Activated CD8-positive, alpha-beta memory T cell treated with anti-CD3 and anti-CD28 coated beads for 1 hour (primary cell): ENCODE measurements at places on chromosomes 7 and 10.

DNA sequence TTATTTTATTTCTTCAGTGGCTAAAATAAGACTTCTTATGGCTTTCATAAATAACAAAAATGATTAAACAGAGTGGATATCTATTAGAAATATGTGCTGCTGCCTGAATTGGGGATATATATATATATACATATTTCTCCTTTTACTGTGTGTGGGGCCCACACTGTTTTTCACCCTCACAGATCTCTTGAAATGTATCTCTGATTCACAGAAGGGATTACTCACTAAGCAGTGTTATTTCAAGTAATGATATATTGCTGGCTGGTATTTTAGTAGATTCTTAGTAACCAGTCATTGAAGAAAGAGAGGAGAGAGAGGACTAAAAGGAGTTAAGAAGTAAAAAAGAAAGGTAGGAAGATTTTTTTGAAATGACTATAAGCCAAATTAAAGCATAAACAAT lies 308.6 kb upstream of the NRP1 start:
- DNase-seq: no peak

DNA sequence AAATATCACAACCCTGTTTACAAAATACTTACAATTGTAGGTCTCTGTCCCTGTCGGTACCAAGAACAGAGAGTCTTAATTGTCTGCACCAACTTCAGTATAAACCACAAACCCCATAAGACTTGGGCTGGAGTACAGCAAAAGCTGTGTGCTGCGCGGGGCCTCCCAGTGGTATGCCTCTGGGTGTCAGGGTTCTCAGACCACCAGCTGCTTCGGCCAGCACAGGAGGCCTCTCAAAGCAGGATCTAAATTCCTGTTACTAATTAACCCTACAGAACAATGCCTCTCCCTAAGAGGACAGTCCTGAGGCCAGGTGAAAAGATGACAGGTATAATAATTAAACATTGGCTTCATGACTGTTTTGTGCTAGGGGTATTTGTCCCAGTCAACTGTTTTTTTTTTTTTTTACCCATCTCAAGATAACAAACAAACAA lies 957 bp upstream of the SVIL start:
- DNase-seq: no peak

- DNase-seq: no peak
These were observed 601.9 kb upstream of the GALNT17 start for GRCh38 chr7:70529914-70530585.

GRCh38 chr10:100114460-100114859 lies 32.8 kb upstream of the CPN1 start:
- DNase-seq: no peak

DNA sequence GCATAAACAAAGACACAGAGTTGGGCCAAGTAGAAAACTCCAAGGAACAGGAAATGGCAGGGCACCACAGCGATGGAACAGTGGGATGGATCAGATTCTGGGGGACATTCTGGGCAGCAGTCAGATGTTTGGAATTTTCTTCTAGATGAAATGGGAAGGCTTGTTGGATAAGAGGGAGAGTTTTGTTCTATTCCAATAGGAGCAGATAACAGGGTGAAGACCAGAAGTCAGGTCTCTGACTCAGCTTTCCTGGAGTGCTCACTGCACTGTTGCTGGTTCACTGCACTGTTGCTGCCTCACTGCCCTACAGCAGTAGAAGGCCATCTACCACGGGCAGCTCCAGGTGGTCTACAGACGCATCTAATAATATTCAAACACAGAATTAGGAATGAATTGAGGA lies 135.6 kb downstream of the ATE1 start:
- no peak for DNase-seq

DNA sequence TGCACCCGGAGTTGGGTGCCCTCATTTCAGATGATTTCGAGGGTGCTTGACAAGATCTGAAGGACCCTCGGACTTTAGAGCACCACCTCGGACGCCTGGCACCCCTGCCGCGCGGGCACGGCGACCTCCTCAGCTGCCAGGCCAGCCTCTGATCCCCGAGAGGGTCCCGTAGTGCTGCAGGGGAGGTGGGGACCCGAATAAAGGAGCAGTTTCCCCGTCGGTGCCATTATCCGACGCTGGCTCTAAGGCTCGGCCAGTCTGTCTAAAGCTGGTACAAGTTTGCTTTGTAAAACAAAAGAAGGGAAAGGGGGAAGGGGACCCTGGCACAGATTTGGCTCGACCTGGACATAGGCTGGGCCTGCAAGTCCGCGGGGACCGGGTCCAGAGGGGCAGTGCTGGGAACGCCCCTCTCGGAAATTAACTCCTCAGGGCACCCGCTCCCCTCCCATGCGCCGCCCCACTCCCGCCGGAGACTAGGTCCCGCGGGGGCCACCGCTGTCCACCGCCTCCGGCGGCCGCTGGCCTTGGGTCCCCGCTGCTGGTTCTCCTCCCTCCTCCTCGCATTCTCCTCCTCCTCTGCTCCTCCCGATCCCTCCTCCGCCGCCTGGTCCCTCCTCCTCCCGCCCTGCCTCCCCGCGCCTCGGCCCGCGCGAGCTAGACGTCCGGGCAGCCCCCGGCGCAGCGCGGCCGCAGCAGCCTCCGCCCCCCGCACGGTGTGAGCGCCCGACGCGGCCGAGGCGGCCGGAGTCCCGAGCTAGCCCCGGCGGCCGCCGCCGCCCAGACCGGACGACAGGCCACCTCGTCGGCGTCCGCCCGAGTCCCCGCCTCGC lies at the start of gene EGFR:
Gene EGFR, plus strand, starts transcription at position 657 of the 830 bp plus-strand sequence. CDS start 261 bp downstream, outside the sequence.
- DNase-seq: no peak

GRCh38 chr7:156118248-156118645 lies 306.0 kb upstream of the SHH start:
- no peak for DNase-seq

DNA sequence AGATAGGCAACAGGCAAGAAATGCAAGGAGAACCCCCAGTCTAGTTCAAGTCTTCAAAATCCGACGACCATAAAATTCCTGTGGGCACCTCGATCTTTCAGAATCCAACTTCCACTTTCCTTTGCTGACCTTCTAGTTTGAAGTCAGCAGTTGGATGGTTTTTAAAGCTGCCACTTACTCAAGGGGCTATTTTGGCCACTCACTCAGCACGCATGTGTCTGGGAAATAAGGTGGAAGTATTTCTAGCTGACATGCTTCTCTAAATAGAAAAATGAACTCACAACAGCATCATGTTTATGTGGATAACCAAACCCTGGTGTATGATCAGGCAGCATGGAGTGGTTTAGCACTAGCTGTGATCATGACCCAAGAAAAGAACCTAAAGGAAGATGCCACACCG lies at the start of gene NRAP:
Gene NRAP, minus strand, starts transcription at position 134 of the 400 bp plus-strand sequence. CDS start 159 bp downstream, outside the sequence.
- DNase-seq: no peak

GRCh38 chr7:34652809-34653208 lies 5.2 kb upstream of the NPSR1 start:
- DNase-seq: no peak
